Spleen (tissue), 13 donors: ENCODE measurements at places on chromosomes 2 and 18. TPM values are rescaled to one million over a fixed set of nuclear protein-coding genes. Genes with fewer than 3 reads are reported as not detected.
A peak's percentile ranks its signal among the peaks of the same experiment; 100 is the strongest.

GRCh38 chr2:57291209-57291608, 755.4 kb upstream of the VRK2 start:
- no peak overlapping the region for H3K27ac ChIP-seq
- H3K4me3 ChIP-seq, result no peak overlapping the region
- no peak for DNase-seq
- no peaks in the 10 kb centered on the region for H3K4me1 ChIP-seq
- H3K27me3 ChIP-seq, result no peaks in the 10 kb centered on the region

DNA sequence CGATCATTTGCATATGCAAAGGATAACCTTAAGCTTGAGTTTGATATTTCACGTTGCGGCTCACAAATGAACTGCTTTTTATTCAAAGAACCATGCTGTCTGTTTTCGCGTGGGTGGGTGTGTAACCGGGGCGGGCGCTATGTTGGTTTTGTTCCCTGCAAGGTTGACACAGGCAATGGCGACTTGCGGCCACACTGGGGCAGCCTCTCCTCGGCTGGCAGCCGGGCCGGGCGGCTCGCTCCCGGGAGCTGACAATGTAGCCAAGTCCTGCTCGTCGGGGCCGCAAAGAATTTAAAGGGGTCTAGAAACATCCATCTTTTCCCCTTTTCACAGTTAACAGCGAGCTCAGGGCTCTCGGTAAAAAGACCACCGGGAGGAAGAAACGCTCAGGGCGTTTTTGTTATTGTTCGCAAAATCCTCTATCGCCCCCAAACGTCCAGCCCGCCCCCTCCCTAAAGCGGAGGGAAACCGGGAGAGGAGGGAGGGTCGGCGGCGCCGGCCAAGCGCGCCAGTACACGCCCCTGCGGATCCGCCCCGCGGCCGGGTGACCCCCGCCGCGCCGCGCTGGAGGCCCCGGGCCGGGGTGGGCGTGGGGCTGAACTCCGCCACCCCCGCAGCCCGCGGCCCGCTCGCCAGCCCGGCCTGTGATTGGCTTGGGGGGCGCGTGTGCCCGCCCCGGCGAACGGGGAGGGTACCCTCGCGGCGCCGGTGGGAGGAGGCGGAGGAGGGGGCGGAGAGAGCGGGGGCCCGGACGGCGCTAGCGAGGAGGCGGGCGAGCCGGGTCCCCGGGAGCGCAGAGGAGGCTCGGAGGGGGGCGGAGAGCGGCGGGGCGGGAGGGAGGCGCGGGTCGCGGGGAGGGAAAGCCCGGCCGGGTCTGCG, at the start of gene NEDD4L:
Gene NEDD4L, plus strand, starts transcription at position 736 of the 879 bp plus-strand sequence. CDS start 435 bp downstream, outside the sequence.
- peaks cover 5% of the 10 kb centered on the region for H3K4me1 ChIP-seq
- H3K36me3 ChIP-seq, result no peaks in the 10 kb centered on the region
- DNase-seq, result peak; percentile 96
- H3K27ac ChIP-seq, result peak within 1 kb of the TSS; percentile 82

The CD8A gene
- 169 TPM for total RNA-seq

DNA sequence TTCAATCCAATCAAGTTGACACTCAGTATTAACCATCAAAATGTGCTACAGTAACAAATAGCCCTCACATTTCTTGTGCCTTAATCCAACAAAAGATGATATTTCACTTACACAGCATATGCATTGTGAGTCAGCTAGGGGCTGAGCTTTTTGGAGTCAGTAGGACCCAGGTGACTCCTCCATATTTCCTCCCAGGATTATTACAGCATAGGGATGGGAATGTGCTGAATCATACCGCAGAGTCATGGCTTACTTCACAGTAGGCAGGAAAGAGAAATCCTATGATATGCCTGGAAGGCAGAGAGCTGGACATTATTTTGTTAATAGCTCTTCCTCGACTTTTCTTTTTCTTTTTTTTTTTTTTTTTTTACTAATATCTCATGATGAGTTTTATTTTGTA, 153.3 kb downstream of the TMEM182 start:
- no peak for DNase-seq
- H3K4me1 ChIP-seq, result no peaks in the 10 kb centered on the region
- no peak overlapping the region for H3K27ac ChIP-seq
- no peaks in the 10 kb centered on the region for H3K36me3 ChIP-seq

- no peak overlapping the region for H3K27ac ChIP-seq
- DNase-seq, result no peak
- peaks cover 100% of the 10 kb centered on the region for H3K4me1 ChIP-seq
- no peaks in the 10 kb centered on the region for H3K36me3 ChIP-seq
- no peaks in the 10 kb centered on the region for H3K27me3 ChIP-seq
These were observed 89.9 kb upstream of the RANBP2 start for GRCh38 chr2:108629417-108629816.

The PLA2R1 gene
- 17.0 TPM for total RNA-seq

DNA sequence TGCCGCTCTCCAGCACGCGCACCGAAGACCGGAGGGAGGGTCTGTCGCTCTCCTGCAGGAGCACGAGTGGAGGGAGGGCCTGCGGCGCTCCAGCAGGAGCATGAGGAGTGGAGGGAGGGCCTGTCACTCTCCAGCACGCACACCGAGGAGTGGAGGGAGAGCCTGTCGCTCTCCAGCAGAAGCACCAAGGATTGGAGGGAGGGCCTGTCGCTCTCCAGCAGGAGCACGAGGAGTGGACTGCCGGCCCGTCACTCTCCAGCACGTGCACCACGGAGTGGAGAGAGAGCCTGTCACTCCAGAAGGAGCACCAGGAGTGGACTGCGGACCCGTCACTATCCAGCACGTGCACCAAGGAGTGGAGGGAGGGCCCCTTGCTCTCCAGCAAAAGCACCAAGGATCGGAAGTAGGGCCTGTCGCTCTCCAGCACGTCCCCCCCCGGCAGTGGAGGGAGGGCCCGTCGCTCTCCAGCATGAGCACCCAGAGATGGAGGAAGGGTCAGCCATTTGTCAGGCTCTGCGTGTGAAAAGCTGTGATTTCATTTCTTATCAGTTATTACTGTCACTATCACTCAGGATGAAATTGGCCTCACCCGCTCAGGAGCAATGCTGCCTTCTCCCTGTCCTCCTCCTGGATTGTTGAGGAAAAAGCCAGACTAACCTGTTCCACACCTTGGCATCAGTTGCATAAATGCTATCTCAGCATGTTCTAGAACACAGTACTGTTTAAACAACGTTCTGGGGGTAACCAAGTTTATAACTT, 35.9 kb downstream of the ADI1 start:
- no peak overlapping the region for H3K4me3 ChIP-seq
- no peaks in the 10 kb centered on the region for H3K4me1 ChIP-seq
- H3K36me3 ChIP-seq, result peaks cover 79% of the 10 kb centered on the region
- no peak overlapping the region for H3K27ac ChIP-seq
- peak; percentile 72 for DNase-seq

DNA sequence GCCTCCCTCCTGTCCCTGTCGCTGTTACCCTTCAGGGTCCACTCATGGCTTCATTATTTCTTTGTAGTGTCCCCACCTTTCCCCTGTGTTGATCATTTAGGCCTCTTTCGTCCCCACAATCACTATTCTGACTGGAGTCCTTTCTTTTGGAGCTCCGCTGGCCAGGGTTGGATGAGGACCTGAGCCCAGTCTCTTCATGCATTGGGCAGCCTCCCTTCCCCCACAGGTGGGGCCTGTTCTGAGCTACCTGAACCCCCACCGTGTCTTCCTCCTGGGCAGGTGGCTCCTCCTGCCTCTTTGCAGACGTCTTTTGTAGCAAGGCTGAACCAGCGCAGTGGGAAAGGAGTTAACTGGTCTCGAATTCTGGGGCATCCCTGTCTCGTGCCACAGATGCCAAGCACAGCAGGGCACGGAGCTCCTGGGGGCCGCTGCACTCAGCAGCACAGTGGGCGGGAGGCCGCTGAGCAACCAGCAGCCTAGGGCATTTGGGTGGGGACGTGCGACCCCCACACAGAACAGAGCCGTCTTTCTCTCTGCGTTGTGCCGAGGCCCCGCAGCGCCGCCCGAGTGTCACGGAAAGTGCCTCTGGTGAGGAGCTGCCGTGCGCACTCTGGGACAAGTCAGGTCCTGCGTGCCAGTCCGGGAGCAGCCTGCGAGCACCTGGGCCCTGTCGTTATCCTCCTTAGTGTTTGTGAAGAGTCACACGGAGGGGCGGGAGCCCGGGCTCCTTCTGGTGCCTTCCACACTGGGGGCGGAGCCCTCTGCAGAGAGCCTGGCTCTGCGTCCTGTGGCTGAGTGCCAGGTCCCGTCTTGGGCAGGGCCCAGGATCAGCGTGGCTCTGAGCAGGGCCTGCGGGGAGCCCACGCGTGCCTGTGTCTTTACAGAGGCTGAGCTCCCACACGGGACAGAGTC, 130.1 kb downstream of the NFATC1 start:
- peak; percentile 77 for DNase-seq
- peaks cover 32% of the 10 kb centered on the region for H3K4me1 ChIP-seq
- H3K36me3 ChIP-seq, result peaks cover 33% of the 10 kb centered on the region
- H3K4me3 ChIP-seq, result no peak overlapping the region
- H3K27ac ChIP-seq, result no peak overlapping the region

GRCh38 chr2:150125708-150126107, 361.8 kb downstream of the RND3 start:
- H3K4me3 ChIP-seq, result no peak overlapping the region
- no peaks in the 10 kb centered on the region for H3K4me1 ChIP-seq
- H3K27me3 ChIP-seq, result no peaks in the 10 kb centered on the region
- H3K27ac ChIP-seq, result no peak overlapping the region
- no peak for DNase-seq

The NYAP2 gene
- total RNA-seq, result 0.11 TPM

GRCh38 chr18:31040686-31041270, 1.8 kb downstream of the DSC3 start:
- DNase-seq, result no peak
- peaks cover 41% of the 10 kb centered on the region for H3K27me3 ChIP-seq
- no peaks in the 10 kb centered on the region for H3K36me3 ChIP-seq
- H3K27ac ChIP-seq, result no peak overlapping the region
- H3K4me1 ChIP-seq, result no peaks in the 10 kb centered on the region
- H3K4me3 ChIP-seq, result no peak overlapping the region

The UGT1A1 gene
- not detected for total RNA-seq

- peak; percentile 75 for DNase-seq
- peaks cover 42% of the 10 kb centered on the region for H3K27me3 ChIP-seq
- H3K4me1 ChIP-seq, result peaks cover 2% of the 10 kb centered on the region
- peak overlapping the region; percentile 57 for H3K4me3 ChIP-seq
These were observed 205.8 kb upstream of the SMAD2 start for GRCh38 chr18:48136051-48136826.

- H3K4me1 ChIP-seq, result no peaks in the 10 kb centered on the region
- DNase-seq, result no peak
- H3K27ac ChIP-seq, result no peak overlapping the region
- H3K27me3 ChIP-seq, result no peaks in the 10 kb centered on the region
- no peaks in the 10 kb centered on the region for H3K36me3 ChIP-seq
These were observed 37.4 kb upstream of the NOL4 start for GRCh38 chr18:34261865-34262780.
